ENCODE measurements at places on chromosomes 5 and 9. TPM values are rescaled to one million over a fixed set of nuclear protein-coding genes. Genes with fewer than 3 reads are reported as not detected.

- no peaks in the 10 kb centered on the region for H3K36me3 ChIP-seq
- DNase-seq, result no peak
- peaks cover 9% of the 10 kb centered on the region for H3K4me1 ChIP-seq
These were observed 11.1 kb upstream of the ARAP3 start for GRCh38 chr5:141692919-141693725.

DNA sequence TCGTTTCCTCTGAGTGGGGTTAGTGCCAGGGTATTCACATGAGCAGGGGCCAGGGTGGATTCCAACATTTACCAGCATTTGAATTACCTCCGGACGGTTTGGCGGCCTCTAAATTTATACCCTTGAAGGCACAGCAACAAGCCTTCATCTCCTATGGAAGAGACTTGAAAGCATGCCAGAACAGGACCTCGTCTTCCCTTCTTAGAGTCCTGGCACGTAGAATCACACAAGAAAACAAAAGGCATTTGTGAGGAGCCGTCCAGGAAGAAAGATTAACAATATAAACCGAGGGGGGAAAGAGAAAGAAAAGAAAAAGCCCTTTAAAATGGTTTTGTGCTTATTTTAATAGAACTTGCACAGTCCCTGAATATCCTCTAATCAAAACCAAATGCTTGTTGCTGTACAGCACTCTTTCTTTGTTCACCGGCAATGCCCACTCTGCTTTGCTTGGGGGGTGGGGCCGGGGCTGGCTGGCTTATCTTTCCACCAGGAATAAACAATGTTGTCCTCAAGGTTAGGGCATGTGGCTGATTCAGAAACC is 575.8 kb upstream of the ZNF462 start:
- H3K36me3 ChIP-seq, result no peaks in the 10 kb centered on the region
- peak overlapping the region; percentile 8 for H3K4me3 ChIP-seq
- H3K27me3 ChIP-seq, result no peaks in the 10 kb centered on the region
- DNase-seq, result no peak

Gene BTNL8
- total RNA-seq, result not detected

DNA sequence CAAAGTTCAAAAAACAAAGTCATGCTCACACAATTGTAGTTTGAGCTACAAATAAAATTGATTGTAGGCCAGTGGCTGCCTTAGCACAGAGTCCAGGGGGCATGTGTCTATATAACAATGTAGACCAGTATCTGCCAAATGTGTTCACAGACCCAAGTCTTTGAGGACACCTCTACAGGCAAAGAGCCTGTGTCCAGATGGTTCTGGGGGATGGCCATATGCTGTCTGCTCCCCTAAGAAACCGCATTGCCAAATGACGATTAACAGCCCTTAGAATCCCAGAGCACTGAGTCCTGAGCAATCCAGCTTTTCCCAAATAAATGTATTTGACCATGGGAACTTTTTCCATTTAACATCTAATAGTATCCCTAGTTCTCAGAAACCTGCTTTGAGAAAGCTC is 169.6 kb downstream of the ADCY2 start:
- H3K4me1 ChIP-seq, result no peaks in the 10 kb centered on the region
- no peaks in the 10 kb centered on the region for H3K36me3 ChIP-seq
- peaks cover 1% of the 10 kb centered on the region for H3K27me3 ChIP-seq
- no peak overlapping the region for H3K4me3 ChIP-seq
- H3K27ac ChIP-seq, result no peak overlapping the region

Gene UGT3A1
- total RNA-seq, result not detected

GRCh38 chr9:116153765-116154333 is at the start of gene PAPPA:
Gene PAPPA, plus strand, starts transcription at chr9:116153791. Its CDS starts 382 bp downstream, at chr9:116154173.
- H3K4me3 ChIP-seq, result peak within 1 kb of the TSS; percentile 77
- peak within 1 kb of the TSS; percentile 84 for H3K27ac ChIP-seq
- no peak for DNase-seq
- H3K27me3 ChIP-seq, result peaks cover 53% of the 10 kb centered on the region
- peaks cover 47% of the 10 kb centered on the region for H3K4me1 ChIP-seq
- no peaks in the 10 kb centered on the region for H3K36me3 ChIP-seq

DNA sequence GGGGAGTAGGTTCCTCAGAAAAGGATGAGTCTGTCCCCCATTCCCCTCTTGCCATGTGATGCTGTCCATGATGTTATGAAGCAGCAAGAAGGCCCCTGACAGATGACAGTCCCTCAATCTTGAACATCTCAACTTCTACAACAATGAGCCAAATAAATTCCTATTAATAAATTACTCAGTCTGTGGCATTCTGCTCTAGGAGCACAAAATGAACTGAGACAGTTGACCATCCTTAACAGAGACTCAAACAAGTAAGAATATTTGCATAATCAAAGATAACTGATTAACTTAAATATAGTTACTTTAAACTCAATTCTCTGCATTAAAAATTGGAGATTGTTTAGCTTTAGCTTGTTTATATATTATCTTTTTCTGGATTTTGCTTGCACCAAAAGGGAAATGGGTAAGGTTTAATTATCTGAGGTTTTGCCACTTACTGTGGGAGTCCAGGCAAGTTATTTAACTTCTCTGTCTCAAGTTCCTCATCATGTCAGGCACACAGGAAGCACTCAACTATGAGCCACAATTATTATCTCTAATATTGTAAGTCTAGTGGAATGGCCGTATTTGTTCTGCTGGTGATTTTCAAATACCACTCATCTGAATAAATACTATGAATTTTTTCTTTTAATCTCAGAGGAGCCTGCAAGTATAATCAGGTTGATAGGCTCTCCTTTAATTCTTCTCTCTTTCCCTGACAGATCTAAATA is 162.9 kb downstream of the TSSK1B start:
- DNase-seq, result no peak
- no peaks in the 10 kb centered on the region for H3K27me3 ChIP-seq
- H3K4me1 ChIP-seq, result peaks cover 44% of the 10 kb centered on the region
- no peak overlapping the region for H3K27ac ChIP-seq

DNA sequence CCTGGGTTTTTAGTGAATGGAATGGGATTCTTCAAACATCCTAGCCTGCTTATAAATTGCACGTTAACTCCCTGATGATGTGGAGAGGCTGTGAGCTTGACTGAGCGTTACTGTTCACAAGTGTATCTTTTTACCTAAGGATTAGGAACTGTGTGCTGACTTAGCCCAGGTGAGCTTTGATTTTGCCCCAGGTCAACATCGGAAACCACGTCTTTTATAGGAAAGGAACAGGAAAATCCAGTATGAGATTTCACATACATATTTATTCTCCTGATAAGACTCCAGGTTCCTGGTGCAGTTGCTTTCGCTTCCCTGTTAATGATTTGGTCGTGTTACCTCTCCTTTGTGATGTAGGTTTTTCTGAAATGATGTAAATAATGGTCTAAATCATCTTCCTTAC is 103.2 kb upstream of the BASP1 start:
- no peak overlapping the region for H3K4me3 ChIP-seq
- H3K27ac ChIP-seq, result no peak overlapping the region
- no peaks in the 10 kb centered on the region for H3K27me3 ChIP-seq
- H3K4me1 ChIP-seq, result peaks cover 31% of the 10 kb centered on the region
- no peaks in the 10 kb centered on the region for H3K36me3 ChIP-seq

- no peak for DNase-seq
- no peak overlapping the region for H3K27ac ChIP-seq
- H3K4me1 ChIP-seq, result peaks cover 11% of the 10 kb centered on the region
- H3K4me3 ChIP-seq, result no peak overlapping the region
- no peaks in the 10 kb centered on the region for H3K36me3 ChIP-seq
- no peaks in the 10 kb centered on the region for H3K27me3 ChIP-seq
These were observed 274.0 kb upstream of the DAPK1 start for GRCh38 chr9:87223392-87224246.

Gene INSL4
- total RNA-seq, result not detected

- no peak overlapping the region for H3K27ac ChIP-seq
- no peaks in the 10 kb centered on the region for H3K36me3 ChIP-seq
- DNase-seq, result no peak
- no peak overlapping the region for H3K4me3 ChIP-seq
- no peaks in the 10 kb centered on the region for H3K4me1 ChIP-seq
- H3K27me3 ChIP-seq, result no peaks in the 10 kb centered on the region
These were observed 693.2 kb upstream of the CHD1 start for GRCh38 chr5:99621772-99622681.

Gene SLC27A6
- total RNA-seq, result 28.4 TPM
